ENCODE measurements at places on chromosomes 7 and 10.

- no peak for DNase-seq
These were observed 27.3 kb downstream of the EMX2 start for GRCh38 chr10:117569610-117570390.

GRCh38 chr10:31739711-31740110 lies 188.9 kb downstream of the ARHGAP12 start:
- DNase-seq: no peak

GRCh38 chr10:7218968-7219367 lies 191.9 kb downstream of the SFMBT2 start:
- DNase-seq: no peak

- DNase-seq: no peak
These were observed 175.3 kb upstream of the KLF14 start for GRCh38 chr7:130909161-130909836.

DNA sequence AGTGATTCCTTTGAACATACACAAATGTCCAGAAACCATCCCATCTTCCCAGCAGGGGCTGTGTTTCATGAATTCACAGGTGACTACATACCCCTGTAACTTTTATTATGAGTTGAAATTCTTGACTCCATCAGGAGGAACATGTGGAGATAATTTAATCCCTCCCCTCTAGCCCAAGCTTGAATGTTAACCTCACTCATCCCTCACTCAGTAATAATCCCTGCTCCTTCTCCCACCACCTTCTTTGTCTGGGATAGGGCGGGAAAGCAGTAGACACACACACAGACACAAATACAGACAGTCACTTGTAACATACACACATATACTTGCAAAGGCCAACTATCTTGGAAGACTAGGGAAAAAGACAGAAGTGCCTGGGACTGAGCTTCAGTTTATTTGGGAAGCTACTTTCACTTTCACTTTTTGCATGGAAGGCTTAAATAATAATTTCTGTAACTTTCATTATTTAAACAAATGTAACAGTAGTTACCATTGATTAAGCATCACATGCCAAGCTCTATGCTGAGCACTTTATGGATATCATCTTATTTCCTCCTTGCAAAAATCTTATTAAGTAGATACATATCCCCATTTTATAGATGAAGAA lies 7.3 kb downstream of the AASS start:
- peak; percentile 26 for DNase-seq

GRCh38 chr10:11616021-11616420 lies 4.6 kb upstream of the USP6NL start:
- no peak for DNase-seq

GRCh38 chr7:155624412-155624811 lies 20.0 kb upstream of the RBM33 start:
- DNase-seq: no peak

- no peak for DNase-seq
These were observed 19.8 kb upstream of the BMPER start for GRCh38 chr7:33885290-33886148.

- no peak for DNase-seq
These were observed 317.9 kb upstream of the KLF6 start for GRCh38 chr10:4102802-4103344.

- DNase-seq: peak; percentile 51
These were observed 182.7 kb upstream of the LYZL2 start for GRCh38 chr10:30812018-30812851.

DNA sequence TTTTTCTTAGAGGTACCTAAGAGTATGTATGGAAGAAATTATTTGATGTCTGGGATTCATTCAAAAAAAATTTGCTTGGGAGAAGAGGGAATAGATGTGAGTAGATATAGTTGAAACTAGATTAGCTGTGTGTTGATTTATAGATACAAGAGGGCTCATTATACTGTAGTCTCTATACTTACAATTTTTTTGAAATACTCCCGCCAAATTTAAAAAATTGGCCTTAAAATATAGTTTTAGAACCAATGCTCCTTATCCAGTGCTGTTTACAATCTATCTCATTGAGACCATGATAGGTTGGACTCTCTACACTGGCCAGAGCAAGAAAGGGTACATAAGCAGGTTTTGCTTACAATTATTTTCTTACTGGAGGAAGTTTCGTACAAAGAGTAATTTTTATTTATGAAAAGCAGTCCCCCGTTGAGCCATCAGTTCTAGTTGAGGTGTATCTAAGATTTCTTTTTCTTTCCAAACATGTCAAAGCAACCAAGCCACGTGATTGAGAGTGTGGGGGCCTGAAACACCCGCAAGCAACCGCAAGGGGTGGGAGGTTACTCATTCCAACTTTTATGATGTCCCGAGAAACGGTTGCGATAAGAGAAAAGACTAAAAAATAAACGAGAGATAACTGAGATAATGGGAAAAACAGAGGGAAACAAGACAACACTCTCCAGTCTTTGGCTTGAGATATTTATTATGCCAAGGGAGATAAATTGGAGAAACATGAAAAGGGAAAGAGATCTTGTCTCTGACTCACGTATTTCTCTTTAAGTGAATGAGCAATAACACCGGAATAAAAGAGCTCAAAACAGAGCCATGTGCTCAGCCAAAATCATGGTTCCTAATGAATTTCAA lies 729.2 kb downstream of the LRMDA start:
- DNase-seq: no peak
